ENCODE measurements at places on chromosomes 6 and 20. TPM values are rescaled to one million over a fixed set of nuclear protein-coding genes. Genes with fewer than 3 reads are reported as not detected.

The ARMH2 gene
- 0.40 TPM for total RNA-seq

The PNLDC1 gene
- total RNA-seq, result 0.34 TPM

The SNAP25 gene
- not detected for total RNA-seq

The PABPC1L gene
- 88.4 TPM for total RNA-seq

The HNF4A gene
- not detected for total RNA-seq

The CASS4 gene
- total RNA-seq, result 3.7 TPM

The CYP21A2 gene
- 0.27 TPM for total RNA-seq

The PLCB1 gene
- 3.6 TPM for total RNA-seq

The RAET1L gene
- total RNA-seq, result not detected

The IL17A gene
- total RNA-seq, result not detected

The PACRG gene
- total RNA-seq, result not detected

The TINAG gene
- not detected for total RNA-seq

The PPP2R5D gene
- 41.6 TPM for total RNA-seq

The CST2 gene
- total RNA-seq, result not detected

The C6orf118 gene
- not detected for total RNA-seq

The IP6K3 gene
- not detected for total RNA-seq

The SMLR1 gene
- total RNA-seq, result not detected

The ULBP2 gene
- total RNA-seq, result 0.67 TPM

The PEDS1 gene
- 17.3 TPM for total RNA-seq

The CD83 gene
- 24.4 TPM for total RNA-seq

The FBXO9 gene
- total RNA-seq, result 41.6 TPM

The PRICKLE4 gene
- not detected for total RNA-seq

The ETV7 gene
- total RNA-seq, result 0.86 TPM

The BCAS1 gene
- total RNA-seq, result 0.09 TPM

The DEFB132 gene
- not detected for total RNA-seq

The ECT2L gene
- not detected for total RNA-seq

The AGER gene
- 15.5 TPM for total RNA-seq

The CAGE1 gene
- 0.11 TPM for total RNA-seq

The VSTM2L gene
- not detected for total RNA-seq

The NELFE gene
- 60.5 TPM for total RNA-seq

The COL19A1 gene
- not detected for total RNA-seq

The BPIFA3 gene
- not detected for total RNA-seq

The TMEM217 gene
- 5.7 TPM for total RNA-seq

The OPRM1 gene
- not detected for total RNA-seq

The NDRG3 gene
- total RNA-seq, result 19.3 TPM

The PGC gene
- not detected for total RNA-seq

The UBE2C gene
- total RNA-seq, result 149 TPM

The CGA gene
- total RNA-seq, result not detected

The PAK5 gene
- not detected for total RNA-seq

The GSTA2 gene
- not detected for total RNA-seq

The PLCB4 gene
- not detected for total RNA-seq

The KIF25 gene
- total RNA-seq, result not detected

The GPX5 gene
- total RNA-seq, result not detected

The MOG gene
- total RNA-seq, result not detected

Data from activated CD8-positive, alpha-beta T cell treated with anti-CD3 and anti-CD28 coated beads for 36 hours (primary cell).